Stimulated activated CD4-positive, alpha-beta T cell treated with anti-CD3 and anti-CD28 coated beads, Interleukin-12 subunit alpha, Interleukin-12 subunit beta, amount 100 ng/mL, for 48 hours (primary cell): ENCODE measurements at places on chromosomes 13 and 19.
A peak's percentile ranks its signal among the peaks of the same experiment; 100 is the strongest.

DNA sequence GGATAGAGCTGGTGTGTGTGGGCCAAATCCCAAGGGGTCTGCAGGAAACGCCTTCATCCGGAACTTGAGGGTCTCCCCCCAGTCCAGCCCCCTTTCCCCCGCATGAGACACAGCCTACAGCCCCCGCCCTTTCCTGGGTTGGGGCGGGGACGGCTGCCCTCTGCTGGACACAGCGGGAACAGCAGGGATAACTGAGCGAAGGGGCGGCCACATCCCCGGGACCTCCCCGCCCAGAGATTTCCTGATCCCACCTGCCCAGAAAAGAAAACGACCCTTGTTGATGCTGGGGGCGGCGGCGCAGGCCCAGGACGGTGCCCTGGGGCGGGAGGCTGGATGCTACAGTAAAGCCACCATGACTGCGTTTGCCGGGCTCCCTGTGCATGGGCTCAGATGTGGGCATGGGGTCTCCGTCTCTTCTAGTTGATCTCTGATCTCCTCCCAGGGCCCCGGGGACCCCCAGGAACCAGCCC, 14.2 kb downstream of the ONECUT3 start:
- peak; percentile 63 for DNase-seq

DNA sequence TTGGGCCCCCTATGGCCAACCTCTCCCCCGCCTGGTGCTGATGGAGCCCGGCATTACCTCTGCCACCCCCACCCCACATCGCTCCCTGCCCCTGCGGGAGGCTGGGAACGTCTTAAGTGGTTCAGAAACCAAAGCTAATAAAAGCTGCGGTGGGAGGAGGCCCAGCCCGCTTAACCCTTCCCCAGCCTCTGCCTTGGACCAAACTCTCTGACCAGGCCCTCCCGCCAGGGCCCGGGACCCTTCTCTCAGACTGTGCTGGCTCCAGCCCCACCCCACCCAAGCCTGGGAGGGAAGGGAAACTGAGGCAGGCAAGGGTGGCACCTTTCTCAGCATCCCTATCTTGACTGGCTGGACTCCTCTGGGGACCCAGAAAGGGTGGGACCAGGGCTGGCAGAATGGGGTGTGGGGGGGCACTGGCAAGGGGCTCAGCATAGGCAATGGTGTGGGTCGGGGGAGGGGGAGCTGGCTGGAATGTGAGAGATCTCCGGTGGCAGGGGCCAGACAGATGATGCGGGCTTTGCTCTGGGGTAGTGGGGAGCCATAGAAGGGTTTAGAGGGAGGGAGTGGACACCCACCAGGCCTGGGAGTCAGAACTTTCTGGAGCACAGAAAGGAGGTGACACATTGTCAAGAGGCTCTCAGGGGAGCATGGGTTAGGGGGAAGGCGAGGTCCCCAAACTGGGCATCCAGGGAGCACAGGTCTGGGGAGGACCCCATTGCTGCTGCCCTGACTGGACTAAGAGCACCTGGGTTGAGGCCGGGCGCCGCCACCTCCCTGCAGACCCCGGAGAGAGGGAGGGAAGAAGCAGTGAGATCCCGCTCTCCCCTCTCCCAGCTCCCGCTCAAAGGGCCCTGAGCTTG, 21.9 kb downstream of the SMIM24 start:
- DNase-seq, result no peak

- DNase-seq, result no peak
Observed at GRCh38 chr13:73549717-73550116, 490.9 kb downstream of the KLF5 start.

DNA sequence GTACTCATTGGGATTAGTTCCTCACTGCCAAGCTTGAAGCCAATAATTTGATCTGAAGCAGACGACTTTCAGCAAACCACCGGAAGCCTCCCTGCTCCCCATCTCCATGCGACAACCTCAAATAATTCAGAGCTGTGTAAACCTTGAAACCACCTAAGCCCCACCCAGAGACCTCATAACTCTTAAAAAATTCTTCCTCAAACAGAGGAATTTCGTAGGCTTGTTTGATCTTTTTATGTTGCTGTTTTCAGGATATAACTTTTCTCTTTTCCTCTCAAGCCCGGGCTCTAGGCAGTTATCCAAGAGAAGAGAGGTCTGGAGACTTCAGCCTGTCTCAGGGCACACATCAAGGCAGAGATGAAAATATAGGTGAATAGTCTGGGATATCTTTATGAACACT, 311.6 kb downstream of the KCNRG start:
- DNase-seq, result no peak

- no peak for DNase-seq
Observed at GRCh38 chr13:100657881-100658315, 16.7 kb downstream of the TMTC4 start.

DNA sequence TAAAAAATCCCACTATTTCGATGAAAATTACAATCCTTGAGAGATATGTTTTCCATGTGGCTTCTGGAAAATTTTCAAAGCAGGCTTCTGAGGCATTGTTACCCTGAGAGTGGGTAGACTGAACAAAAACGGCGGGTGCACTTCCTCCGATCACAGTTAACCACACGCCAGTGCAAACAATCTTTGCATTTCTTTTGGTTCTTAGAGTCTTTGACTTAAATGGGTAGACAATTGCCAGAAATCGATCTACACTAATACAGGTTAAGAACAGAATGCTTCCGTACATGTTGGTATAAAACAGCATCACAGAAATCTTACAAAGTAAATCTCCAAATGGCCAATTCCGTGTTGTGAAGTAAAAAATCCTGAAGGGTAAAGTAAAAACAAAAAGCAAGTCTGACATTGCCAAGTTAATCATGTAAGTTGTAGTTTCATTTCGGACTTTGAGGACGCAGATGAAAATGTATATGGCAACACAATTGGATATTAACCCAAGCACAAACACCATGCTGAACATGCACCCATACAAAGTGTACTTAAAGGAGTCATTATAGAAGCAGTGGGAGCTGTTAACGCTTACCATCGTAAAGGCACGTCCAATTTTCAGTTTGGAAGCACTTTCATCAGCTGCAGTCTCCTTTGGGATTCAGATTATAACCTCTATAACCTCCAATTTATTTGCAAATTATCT, 927 bp downstream of the LPAR6 start:
- DNase-seq, result no peak
